ENCODE measurements at places on chromosomes 2 and 18.

DNA sequence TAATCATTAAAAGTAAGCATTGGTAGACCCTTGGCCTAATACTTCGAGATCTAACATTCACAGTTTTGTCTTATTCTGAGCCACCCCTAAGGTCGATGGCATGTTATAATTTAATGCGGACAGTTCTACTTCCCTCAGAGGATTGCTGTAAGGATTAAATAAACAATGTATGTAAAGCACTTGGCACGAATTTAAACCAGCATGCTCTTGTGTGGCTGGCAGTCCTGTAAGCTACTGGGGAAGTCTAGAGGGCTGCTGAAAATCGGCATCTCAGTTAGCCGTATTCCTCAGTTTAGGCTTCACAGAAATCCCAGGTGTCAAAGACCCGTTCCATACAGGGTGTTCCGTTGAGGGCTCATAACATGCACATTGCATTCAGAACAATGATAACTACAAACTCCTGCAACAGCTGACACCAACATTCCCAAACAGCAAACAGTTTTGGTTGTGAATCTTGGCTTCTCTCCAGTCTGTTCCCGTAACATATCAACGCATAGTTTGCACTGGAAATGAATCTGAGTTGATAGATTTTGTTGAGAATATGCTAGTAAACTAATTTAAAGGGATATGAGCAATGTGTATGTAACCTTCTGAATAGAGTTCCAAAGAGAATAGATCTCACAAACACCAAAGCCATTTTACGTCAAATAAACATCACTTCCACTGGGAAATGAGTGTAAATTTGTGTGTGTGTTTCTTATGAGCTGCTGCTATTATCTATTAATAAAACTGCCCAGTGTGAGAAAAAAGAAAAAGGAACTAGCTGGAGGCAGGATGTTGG is 52.2 kb upstream of the ACKR3 start:
- DNase-seq: no peak

DNA sequence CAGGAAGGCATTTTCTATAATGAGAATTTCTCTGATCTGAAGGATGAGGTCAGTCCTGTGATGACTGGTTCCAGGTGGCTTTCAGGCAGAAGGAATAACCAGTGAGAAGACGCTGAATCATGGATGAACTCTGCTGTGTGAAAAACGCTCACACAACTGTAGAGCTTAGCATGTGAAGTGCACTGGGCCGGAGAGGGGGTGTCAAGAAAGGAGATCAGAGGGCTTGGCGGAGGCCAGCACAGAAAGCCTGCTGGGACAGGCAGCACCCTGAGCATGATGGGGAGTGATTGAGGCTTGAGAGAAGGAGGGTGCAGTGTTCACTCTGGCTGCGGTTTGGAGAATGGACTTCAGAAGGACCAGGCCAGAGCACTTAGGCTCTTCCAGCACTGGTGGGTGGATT is 236.5 kb downstream of the TPGS2 start:
- no peak for DNase-seq

GRCh38 chr2:182999348-183000028 is 38.8 kb downstream of the NCKAP1 start:
- no peak for DNase-seq

GRCh38 chr18:35646449-35646848 is 64.9 kb downstream of the GALNT1 start:
- no peak for DNase-seq

All from stimulated activated CD4-positive, alpha-beta T cell treated with anti-CD3 and anti-CD28 coated beads, Interleukin-1b, Interleukin-23, amount 100 ng/mL, for 1 hour (primary cell).